ENCODE measurements at places on chromosomes 16 and 17. TPM values are rescaled to one million over a fixed set of nuclear protein-coding genes. Genes with fewer than 3 reads are reported as not detected.

KRT33A gene
- total RNA-seq, result not detected

HS3ST3A1 gene
- total RNA-seq, result 1.8 TPM

TEKT5 gene
- total RNA-seq, result 0.15 TPM

TMC7 gene
- total RNA-seq, result not detected

DNA sequence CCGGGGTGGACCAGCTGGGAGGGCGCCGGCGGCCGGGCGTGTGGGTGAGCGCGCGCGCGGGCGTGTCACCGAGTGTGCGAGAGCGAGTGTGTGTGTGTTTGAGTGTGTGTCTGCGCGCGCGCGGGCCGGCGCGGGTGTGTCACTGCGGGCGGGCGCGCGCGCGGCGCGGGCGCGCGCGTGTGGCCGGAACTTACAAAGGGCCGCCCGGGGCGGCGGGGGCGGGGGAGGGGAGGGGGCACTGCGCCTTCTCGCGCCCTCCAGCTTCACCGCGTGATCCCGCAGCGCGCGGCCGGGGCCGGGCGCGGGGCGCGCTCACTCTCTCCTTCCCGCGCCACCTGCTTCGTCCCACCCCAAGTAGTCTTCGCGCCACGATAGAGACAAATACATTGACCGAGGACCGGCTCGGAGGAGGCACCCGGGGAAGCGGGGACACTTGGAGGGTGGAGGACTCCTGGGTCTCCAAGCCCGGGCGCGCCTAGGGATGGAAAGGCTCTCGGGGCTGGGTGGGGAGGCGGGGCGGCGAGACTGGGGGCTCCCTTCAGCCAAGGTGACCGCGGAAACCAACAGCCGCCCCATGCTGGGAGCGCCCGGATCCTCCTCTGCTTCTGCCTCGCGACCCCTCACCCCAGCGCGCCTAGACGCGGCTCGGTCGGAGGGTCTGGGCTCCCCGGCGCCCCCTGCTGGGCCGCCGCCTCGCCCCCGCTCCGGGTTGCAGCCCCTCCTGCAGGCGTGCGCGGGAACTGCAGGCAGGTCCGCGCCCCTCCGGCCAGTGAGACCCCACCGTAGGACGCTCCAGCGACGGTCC is at the start of gene SRCIN1:
TSS of gene SRCIN1 (minus strand) at position 112 of the 805 bp plus-strand sequence. CDS start 247 bp downstream, outside the sequence.
- no peak within 1 kb of the TSS for H3K27ac ChIP-seq
- DNase-seq, result peak; percentile 70

- peaks cover 27% of the 10 kb centered on the region for H3K4me1 ChIP-seq
- H3K4me3 ChIP-seq, result no peak overlapping the region
- H3K27ac ChIP-seq, result no peak overlapping the region
- H3K36me3 ChIP-seq, result peaks cover 15% of the 10 kb centered on the region
These were observed 2.4 kb upstream of the TMEM204 start for GRCh38 chr16:1530883-1531637.

- peak overlapping the region; percentile 80 for H3K4me3 ChIP-seq
- H3K4me1 ChIP-seq, result peaks cover 49% of the 10 kb centered on the region
- peaks cover 43% of the 10 kb centered on the region for H3K36me3 ChIP-seq
- no peaks in the 10 kb centered on the region for H3K27me3 ChIP-seq
- peak overlapping the region; percentile 77 for H3K27ac ChIP-seq
These were observed 761 bp downstream of the PDF start for GRCh38 chr16:69329369-69330285.

DNA sequence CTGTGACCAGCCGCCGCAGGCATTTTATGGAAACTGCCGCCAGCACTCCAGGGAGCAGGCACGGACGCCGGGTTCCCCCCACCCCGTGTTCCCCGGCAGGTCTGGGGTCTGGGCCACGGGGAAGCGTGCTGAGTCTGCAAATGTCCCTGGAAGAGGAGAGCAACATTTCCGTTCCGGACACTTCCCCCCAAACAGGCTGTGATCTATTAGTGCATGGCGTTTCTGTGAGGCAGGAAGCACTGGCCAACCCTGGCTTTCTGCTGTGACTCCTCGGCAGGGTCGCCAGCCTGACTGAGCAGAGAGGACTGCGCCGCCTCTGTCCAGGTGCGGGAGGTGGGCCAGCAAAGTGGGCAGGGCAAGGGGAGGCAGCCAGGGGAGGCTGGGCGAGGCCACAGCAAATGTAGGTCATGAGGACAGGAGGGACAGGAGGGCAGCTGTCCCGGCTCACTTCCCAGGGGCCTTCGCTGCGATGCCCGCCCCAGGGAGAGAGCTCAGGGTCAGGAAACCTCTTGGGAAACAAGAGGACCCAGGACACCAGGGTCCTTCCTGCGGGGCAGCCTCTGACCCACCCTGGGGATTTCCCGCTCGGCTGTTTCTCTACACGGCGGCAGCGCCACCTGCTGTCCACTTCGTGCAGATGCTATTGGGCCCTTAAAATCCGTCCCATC is 9.5 kb downstream of the FOXF1 start:
- no peaks in the 10 kb centered on the region for H3K36me3 ChIP-seq
- no peak overlapping the region for H3K4me3 ChIP-seq
- no peak overlapping the region for H3K27ac ChIP-seq
- peak; percentile 67 for DNase-seq
- peaks cover 3% of the 10 kb centered on the region for H3K4me1 ChIP-seq

- no peak overlapping the region for H3K27ac ChIP-seq
- H3K4me1 ChIP-seq, result no peaks in the 10 kb centered on the region
- H3K4me3 ChIP-seq, result no peak overlapping the region
- peaks cover 3% of the 10 kb centered on the region for H3K36me3 ChIP-seq
- no peak for DNase-seq
- peaks cover 4% of the 10 kb centered on the region for H3K27me3 ChIP-seq
These were observed 12.5 kb downstream of the GPRC5C start for GRCh38 chr17:74444406-74444805.

DNA sequence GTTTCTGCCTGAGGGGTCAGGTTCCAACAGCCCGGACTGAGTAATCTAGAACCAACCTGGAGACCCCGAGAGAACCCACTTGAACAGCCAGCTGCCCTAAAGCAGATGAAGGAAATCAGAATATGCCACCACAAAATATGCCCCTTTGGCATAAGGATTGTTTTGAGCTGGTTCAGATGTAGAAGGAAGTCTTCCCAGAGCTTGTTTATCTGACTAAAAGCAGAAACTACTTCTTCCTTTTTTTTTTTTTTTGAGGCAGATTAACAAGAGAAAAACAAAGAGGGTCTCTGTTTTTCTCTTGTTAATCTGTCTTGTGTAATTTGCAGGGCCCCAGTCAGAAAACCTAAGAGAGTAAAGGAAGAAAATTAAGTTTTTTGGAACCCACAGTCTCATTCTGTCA is 53.0 kb downstream of the PECAM1 start:
- H3K36me3 ChIP-seq, result no peaks in the 10 kb centered on the region
- no peaks in the 10 kb centered on the region for H3K27me3 ChIP-seq
- H3K27ac ChIP-seq, result no peak overlapping the region
- no peaks in the 10 kb centered on the region for H3K4me1 ChIP-seq

DNA sequence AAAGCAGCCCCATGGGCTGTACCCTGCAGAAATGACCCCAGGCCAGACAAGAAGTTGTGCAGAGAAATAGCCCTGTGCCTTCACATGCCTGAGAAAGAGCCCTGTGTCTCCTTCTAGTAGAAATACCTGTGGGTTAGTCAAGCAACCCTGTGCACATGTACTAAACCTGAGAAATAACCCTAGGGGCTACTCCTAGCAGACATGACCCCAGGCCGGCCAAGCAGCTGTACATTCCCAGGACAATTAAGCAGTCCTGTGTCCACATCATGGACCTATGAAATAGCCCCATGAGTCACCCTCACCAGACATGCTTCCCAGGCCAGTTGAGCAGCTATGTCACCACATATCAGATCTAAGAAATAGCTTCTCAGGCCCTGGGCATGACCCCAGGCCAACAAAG is 519.7 kb upstream of the CA10 start:
- DNase-seq, result no peak
- no peak overlapping the region for H3K4me3 ChIP-seq

GRCh38 chr16:19823322-19823721 is 61.3 kb downstream of the GPRC5B start:
- no peak overlapping the region for H3K27ac ChIP-seq
- H3K4me3 ChIP-seq, result no peak overlapping the region
- H3K27me3 ChIP-seq, result no peaks in the 10 kb centered on the region
- H3K36me3 ChIP-seq, result no peaks in the 10 kb centered on the region
- no peak for DNase-seq

GRCh38 chr17:73645050-73645871 is 1.0 kb upstream of the SDK2 start:
- peaks cover 9% of the 10 kb centered on the region for H3K4me1 ChIP-seq
- no peaks in the 10 kb centered on the region for H3K36me3 ChIP-seq
- no peak overlapping the region for H3K4me3 ChIP-seq
- no peak overlapping the region for H3K27ac ChIP-seq
- peak; percentile 34 for DNase-seq

DNA sequence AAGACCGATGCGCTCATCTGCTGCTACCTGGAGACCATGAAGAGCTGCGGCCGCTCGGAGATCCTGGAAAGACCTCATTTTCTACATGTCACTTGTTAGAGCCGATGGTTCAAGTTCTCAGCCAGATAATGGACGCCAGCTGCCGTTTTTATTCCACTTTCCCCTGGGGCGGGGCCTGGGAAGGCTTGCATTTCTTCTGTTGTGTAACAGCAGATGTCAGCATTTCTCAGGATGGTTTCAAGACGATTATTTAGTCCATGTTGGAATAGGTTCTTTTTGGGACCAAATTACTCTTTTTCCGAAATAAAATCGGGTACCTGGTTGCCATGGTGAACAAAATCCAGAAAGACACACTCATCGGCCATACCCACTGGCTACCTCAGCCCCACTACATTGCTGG is 1418.3 kb downstream of the CDH11 start:
- DNase-seq, result no peak
- no peaks in the 10 kb centered on the region for H3K27me3 ChIP-seq
- no peak overlapping the region for H3K4me3 ChIP-seq
- no peaks in the 10 kb centered on the region for H3K4me1 ChIP-seq

- H3K27ac ChIP-seq, result no peak overlapping the region
- DNase-seq, result no peak
- H3K27me3 ChIP-seq, result no peaks in the 10 kb centered on the region
- no peaks in the 10 kb centered on the region for H3K4me1 ChIP-seq
These were observed 563.7 kb upstream of the HSBP1 start for GRCh38 chr16:83244057-83244456.

DNA sequence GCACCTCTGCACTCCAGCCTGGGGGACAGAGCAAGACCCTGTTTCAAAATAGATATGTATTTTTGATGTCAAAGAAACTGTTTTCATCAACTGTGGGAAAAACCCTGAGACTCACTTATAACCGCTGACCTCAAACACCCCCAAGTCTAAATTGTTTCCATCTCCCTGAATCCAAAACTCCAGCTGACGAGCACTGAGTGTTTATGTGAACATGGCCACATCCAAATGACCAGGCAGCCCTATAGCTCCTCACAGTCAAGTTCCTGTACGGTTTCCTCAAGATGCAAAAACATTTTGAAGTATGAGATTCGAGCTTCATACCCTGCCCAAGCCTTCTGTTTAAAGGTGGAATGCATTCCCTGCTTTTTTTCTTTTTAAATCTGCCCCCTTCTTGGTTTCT is 45.3 kb upstream of the ZCCHC14 start:
- H3K4me1 ChIP-seq, result peaks cover 8% of the 10 kb centered on the region
- no peak for DNase-seq
- peaks cover 30% of the 10 kb centered on the region for H3K27me3 ChIP-seq
- H3K4me3 ChIP-seq, result no peak overlapping the region
- peaks cover 2% of the 10 kb centered on the region for H3K36me3 ChIP-seq
- H3K27ac ChIP-seq, result no peak overlapping the region

DNA sequence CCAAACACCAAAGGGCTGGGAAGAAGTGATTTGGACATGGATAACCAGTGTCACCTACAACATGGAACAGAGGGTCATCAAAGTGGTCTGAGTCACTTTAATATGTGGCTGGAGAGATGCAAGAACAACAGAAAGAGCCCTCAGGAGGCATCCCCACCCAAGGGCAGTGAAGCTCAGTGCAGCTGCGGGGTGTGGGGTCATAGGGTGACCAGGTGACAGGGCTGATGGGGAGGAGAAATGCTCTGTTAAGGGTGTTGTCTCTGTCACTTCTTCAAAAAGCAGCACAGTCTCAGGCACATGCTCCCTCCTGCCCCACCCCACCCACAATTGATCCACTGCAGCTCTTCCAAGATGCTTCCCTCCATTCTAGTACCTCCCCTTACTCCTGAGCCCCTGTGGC is 819.1 kb downstream of the KCNJ18 start:
- no peak overlapping the region for H3K4me3 ChIP-seq
- no peak for DNase-seq
- no peak overlapping the region for H3K27ac ChIP-seq
- no peaks in the 10 kb centered on the region for H3K36me3 ChIP-seq
- no peaks in the 10 kb centered on the region for H3K27me3 ChIP-seq

- H3K27me3 ChIP-seq, result no peaks in the 10 kb centered on the region
- H3K36me3 ChIP-seq, result no peaks in the 10 kb centered on the region
- H3K4me1 ChIP-seq, result no peaks in the 10 kb centered on the region
- no peak overlapping the region for H3K27ac ChIP-seq
- DNase-seq, result no peak
- H3K4me3 ChIP-seq, result no peak overlapping the region
These were observed 32.6 kb downstream of the PLXDC1 start for GRCh38 chr17:39118674-39119419.

DNA sequence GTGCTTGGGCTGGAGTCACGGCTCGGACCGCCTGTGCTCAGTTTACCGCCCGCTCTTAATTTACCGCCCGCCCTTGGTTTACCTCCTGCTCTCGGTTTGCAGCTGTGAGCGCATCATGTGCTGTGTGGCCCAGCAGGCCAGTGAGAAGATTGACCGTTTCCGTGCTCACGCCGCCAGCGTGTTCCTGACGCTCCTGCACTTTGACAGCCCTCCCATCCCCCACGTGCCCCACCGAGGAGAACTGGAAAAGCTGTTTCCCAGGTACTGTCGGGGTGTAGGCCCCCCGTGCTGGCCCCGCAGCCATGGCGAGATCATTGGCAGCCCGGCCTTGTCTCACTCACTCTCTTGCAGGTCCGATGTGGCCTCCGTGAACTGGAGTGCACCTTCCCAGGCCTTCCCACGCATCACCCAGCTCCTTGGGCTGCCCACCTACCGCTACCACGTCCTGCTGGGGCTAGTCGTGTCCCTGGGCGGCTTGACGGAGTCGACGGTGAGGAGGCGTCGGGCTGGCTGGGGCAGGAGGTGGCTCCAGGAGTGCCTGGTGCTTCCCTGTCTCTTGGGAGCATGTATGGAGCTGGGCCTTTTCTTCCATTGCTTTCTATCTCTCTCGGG is 89.3 kb upstream of the ZNF750 start:
- peaks cover 39% of the 10 kb centered on the region for H3K36me3 ChIP-seq
- DNase-seq, result no peak
- no peak overlapping the region for H3K4me3 ChIP-seq

GRCh38 chr17:10457952-10458351 is 11.4 kb downstream of the MYH4 start:
- peaks cover 6% of the 10 kb centered on the region for H3K27me3 ChIP-seq
- no peak overlapping the region for H3K4me3 ChIP-seq
- no peaks in the 10 kb centered on the region for H3K4me1 ChIP-seq

DNA sequence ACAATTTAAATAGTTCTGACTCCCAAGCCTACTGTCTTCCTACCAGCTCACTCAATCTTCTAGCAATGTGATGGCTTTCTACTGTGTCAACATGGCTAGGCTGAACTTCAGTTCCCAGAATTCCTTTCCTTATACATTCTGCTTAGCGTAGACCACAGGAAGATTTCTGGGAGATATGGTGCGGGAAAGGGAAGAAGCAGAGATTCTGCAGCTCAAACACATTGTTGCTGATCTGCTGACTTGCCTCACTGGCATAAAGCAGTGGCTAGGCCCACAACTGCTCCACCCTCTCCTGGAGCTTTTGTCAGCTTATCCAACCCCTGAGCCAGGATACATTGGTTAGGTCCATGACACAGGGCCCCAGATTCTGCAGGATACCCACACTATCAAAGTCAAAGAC is 58.8 kb downstream of the GAS7 start:
- H3K27ac ChIP-seq, result no peak overlapping the region
- no peak overlapping the region for H3K4me3 ChIP-seq
- DNase-seq, result no peak

All from activated CD4-positive, alpha-beta memory T cell treated with anti-CD3 and anti-CD28 coated beads for 36 hours (primary cell).